Activated naive CD4-positive, alpha-beta T cell (primary cell): ENCODE measurements at places on chromosomes 1 and 21.
A peak's percentile ranks its signal among the peaks of the same experiment; 100 is the strongest.

DNA sequence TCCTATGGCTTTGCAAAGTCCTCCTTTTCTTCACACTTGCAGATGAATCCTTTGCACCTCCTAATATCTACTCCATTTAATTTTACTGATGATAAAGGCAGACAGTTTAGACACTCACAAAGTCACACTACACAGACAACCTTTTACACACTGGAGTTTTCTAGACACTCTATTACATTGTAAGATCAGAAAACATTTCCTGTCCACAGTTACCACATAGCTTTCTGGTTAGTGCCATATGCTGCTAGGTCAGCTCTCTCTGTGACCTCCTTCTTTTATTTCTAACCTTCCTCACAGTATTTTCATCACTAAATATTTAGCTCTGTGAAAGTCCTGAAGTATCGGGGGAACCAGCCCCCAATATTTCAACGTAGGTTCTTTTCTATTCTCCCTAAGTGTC lies 5.1 kb downstream of the SH2D1B start:
- no peak for DNase-seq

GRCh38 chr21:39483917-39484316 lies 32.1 kb downstream of the SH3BGR start:
- no peak for DNase-seq

GRCh38 chr1:188317894-188318293 lies 1489.1 kb downstream of the PLA2G4A start:
- no peak for DNase-seq

DNA sequence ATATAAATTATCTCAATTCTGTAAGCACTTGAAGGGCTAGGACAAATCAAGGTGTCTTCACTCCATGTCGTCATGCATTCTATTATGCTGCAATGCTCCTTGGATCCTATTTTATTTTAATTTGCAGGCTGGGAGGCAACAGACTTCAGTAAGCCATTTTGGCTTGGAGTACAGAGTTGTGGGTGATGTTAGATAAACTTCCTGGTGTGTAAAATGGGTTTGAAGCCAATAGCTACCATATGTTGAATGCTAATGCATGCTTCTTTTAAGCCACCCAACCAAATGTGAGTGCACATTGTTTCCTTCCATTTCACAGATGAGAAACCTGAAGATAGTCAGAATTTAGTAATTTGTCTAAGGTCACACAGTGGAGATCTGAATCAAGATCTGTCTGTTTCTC lies 482.8 kb downstream of the DISC1 start:
- DNase-seq = no peak

- no peak for DNase-seq
Observed at GRCh38 chr1:150160964-150161621, 11.4 kb downstream of the PLEKHO1 start.

DNA sequence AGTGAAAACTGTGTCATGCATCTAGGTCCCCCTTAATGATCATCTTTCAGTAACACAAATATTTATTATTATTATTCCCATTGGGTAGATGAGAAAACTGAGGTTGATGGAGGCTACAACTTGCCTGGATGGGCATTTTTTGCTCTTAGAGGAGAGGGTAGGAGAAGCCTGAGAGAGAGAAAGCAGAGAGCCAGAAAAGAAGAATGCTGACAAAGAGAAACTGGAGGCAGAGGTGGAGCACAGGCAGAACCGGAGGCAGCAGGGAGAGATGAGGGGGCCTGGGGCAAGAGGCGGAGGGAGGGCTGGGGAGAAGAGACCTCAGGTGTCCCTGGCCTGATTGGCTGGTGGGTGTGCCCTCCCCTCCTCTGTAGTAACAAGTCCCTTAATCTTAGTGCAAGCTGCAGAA lies 4.1 kb downstream of the BLACAT1 start:
- no peak for DNase-seq

- no peak for DNase-seq
Observed at GRCh38 chr21:27715131-27715530, 748.2 kb upstream of the ADAMTS5 start.

DNA sequence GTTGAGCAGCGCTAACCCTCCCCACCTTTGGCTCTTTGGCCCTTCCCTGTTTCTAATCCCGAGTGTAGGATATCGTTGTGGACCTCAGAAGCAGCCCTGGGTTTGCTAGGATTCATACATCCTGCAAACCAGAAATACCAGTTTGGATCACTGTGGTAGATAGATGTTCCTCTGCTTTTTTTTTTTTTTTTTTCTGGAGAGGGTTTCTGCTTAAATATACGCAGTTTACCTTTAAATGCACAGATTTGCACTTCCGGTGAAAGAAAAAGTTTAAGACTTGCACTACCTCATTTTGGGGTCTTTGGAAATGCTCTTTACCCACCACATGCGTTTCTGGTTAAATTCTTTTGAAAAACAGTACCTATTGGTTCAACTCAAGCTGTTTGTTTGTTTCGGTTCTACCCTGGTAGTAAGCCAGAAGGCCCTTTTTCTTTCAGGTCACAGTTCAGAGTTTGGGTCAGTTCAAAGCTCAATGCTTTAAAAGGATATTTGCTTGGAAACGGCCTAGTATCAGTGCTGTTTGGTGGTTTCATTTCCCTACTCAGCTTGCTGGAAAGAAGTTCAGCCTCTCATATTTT lies 908 bp downstream of the DDI2 start:
- DNase-seq = no peak

- no peak for DNase-seq
Observed at GRCh38 chr1:89598450-89599331, 34.2 kb upstream of the LRRC8C start.

DNA sequence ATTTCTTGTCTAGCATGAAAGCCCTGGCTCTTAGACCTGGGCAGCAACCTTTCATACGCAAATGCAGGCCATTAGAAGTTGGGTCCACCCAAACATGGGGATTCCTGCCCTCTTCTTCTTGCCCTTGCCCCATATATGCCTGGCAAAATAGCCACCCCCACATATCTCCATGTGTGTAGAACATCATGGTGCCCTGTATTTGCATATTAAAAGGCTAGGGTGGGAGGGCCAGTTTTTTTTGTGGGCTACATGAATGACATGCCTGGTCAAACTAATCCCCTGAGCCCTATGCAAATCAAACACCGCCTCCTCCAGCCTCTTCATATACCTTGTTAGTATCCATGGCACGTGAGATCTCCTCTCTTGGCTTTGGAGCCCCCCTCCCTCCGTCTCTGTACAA lies 24.7 kb downstream of the MFSD2A start:
- DNase-seq = no peak

DNA sequence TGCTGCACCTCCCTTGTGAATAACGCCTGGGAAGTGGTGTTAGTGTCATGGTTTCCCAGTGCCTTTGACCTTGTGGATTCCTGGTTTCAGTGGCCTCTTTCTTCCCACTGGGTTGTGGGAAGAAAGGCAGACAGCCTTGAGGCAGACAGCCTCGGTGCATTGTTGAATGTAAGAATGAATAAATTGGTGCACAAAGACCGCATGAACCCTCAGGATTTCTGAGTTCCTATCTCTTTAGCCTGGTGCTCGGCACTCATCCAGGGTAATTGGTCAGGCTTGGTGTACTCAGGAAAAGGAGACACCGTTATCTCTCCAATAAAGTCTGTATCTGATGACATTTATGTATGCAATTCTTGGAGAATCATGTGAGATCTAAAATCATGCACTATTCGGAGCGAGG lies 5.1 kb downstream of the ZNF362 start:
- no peak for DNase-seq

DNA sequence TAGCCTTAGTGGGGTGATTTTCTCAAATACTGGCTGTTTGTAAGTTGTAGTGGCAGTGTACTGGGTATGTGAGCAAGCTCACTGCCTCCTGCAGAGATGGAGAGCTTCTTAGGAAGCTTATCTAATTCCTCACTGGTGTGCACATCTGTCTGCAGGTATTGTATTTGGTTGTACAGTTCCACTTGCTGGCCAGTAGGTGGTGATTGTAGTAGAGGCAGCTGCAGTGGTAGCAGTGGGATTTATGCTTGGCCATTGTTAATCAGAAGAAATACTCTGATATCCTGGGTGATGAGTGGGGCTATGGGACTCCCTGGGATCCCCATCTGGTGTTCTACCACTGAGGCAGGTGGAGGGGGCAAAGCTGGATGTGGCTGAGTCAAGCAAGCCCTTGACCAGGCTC lies 276.1 kb upstream of the SPAG17 start:
- no peak for DNase-seq

GRCh38 chr1:153380711-153381110 lies 5.3 kb upstream of the S100A12 start:
- DNase-seq = no peak

DNA sequence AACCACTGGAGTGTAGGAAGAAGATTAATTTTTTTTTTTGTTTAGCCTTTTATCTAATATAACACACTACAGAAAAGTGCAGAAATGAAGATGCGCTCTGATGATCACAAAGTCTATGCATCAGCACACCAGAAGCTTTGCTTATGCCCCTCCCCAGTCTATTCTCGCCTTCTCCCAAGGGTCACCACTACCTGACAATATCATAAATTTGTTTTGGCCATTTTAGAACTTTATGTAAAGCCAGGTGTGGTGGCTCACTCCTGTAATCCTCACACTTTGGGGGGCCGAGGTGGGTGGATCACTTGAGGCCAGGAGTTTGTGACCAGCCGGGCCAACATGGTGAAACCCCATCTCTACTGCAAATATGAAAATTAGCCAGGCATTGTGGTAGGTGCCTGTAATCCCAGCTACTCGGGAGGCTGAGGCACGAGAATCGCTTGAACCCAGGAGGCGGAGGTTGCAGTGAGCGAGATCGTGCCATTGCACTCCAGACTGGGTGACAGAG lies 231.3 kb downstream of the FOXD2 start:
- no peak for DNase-seq

DNA sequence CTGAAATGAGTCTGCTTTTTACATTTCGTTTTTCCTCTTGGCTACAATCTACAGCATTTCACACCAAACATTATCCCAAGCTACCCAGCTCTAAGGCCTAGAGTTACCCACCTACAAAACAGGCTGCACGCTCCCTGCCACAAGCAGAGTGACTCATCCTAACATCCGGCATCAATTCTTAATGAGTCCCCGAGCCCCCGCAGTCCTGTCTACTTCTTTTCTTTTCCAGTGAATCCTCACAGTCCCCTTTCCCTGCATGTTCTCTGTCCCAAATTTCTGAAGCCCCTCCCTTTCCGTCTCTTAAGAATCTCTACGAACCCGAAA lies 650 bp downstream of the PCNX2 start:
- peak; percentile 14 for DNase-seq

DNA sequence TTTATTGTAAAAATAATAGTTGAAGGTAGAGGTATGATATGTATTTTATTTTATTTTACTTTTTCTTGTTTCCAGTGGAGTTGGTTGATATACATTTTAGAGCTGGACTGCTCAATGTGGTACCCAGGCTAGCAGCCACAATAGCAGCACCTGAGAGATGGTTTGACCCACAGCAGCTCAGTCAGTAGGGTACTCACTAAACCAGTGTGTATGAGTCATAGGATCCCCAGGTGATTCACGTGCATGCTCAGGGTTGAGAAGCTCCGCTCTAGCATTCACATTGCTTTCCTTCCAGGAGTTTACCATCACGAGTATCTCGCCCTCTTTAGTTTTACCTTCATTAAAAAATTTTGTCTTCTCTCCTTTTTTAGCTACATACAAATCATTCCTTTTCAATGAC lies 96.0 kb upstream of the PAXBP1 start:
- no peak for DNase-seq

GRCh38 chr1:165424454-165425216 lies 20.3 kb downstream of the RXRG start:
- DNase-seq = no peak

GRCh38 chr1:32917521-32917920 lies 16.3 kb upstream of the TMEM54 start:
- no peak for DNase-seq

DNA sequence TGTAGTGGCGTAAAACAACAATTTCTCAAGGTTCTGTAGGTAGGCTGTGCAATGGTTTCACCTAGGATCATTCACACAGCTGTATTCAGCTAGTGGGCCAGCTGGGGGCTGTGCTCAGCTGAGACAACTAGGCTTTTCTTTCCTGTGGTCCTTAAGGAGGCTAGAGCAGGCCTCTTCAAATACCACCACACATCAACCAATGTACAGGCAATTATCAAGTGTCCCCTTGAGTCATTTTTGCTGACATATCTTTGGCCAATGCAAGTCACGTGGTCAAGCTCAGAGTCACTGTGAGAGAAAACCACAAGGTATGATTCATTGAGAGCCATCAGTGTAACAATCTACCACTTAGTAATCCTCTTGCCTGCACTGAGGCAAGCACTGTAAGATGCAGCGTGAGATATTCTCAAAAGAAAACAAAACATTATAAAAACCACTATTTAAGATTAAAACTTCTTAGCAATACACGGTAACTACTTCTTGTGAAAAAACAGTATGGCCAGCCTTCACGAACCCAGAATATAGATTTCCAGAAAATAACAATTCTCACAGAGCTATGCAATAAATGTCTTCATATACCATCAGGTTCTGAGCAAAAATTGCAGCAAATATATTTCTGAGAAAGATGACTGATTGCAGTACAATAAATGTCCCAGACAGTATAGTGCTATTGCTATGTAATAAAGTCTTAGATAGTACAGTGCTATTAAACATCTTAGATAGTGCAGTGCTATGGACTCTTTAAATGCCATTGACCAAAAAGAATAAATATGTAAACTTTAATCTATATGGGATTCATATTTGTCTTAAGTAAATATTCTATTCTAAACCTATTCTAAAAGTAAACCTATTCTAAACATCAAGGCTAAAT lies 55.3 kb downstream of the NME7 start:
- no peak for DNase-seq

GRCh38 chr1:151914076-151914475 lies 4.8 kb upstream of the THEM4 start:
- no peak for DNase-seq

GRCh38 chr1:207821464-207822045 lies 69.7 kb downstream of the CD46 start:
- DNase-seq = no peak

DNA sequence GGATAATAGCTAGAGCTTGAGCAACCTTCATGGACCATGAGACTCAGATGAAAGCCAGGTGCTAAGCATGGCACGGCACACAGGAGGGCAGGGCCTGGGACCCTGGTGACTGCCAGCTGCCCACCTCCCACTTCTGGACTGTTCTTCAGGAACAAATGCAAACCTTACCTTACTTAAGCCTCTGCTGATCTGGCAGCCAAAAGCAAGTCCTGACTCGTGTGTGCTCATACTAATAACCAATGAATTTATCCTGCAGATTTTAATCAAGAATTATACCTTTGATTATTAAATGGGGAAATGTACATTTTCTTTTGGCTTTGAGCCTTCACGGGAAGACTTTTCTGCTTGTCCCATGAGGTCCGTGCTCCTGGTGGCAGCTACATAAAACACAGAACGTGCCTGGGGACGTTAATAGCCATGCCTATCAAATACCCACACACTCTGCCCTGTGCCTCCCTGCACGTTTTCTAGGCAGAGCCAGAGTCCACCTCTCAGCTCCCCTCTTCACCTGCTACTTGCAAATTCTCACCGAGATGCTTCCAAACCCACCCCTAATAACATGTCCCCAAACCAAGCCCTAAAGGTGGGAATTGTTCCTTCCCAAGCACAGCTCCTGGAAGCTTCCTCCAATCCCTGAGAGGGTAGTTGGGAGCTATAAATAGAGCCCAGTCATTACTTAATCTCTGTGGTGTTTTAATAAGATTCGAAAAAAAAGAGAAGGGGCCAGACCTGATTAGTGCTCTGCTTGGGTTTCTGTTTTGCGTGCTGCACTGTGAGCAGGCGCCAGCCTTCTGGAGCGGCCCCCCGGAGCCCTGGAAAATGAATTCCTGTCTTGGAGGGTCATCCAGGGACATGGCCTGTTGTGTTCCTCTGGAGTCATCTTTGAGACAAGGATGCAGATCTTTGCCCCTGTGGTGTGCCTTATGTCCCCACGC lies 33.5 kb downstream of the SLC1A7 start:
- no peak for DNase-seq
